Activated CD4-positive, alpha-beta T cell treated with anti-CD3 and anti-CD28 coated beads, Interleukin-2, amount 10 ng/mL, durations not matched to agents 24 days and 14 days (primary cell): ENCODE measurements at places on chromosomes 5 and 9.

- peak; percentile 84 for DNase-seq
These were observed 3.8 kb downstream of the SMARCA2 start for GRCh38 chr9:2018764-2019558.

DNA sequence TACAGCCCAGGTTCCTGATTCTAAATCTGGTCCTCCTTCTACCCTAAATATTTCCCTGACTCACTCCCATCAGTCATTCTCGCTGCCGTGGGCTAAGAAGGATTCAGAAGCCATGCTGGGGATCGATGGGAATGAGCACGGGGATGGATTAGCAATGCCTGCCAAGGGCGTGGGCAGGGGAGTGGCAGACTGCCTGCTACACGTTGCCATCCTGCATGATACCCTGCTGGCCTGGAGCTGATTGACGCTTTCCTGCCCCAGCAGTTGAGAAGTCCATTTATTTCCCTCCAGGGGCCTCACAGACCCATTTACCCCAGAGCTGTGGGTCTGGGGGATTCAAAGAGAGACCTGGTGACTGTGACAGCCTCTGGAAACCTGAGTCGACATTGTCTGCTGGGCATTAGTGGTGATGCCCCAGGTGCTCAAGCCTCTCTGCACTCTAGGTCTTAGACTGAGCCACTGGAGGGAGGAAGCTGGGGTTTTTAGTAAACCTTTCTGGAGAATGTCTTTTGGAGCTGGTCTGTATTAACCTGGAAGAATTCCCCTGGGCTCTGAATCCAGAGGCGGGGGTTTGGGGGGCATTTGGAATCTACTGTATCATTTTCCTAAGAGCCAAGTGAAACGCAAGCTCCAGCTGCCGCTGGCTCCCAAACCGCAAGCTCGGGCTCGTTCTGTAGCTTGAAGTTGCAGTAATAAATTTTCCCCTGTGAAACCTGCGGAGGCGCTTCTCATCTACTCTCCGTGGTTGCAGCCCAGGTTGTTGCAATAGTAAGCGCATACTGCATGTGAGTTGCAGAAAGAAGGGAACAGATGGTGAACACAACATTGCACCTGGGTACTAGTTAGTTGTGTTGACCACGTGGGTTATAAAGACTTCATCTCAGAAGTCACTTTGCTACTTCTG, 76.3 kb upstream of the RAPGEF1 start:
- no peak for DNase-seq

- no peak for DNase-seq
These were observed 21.1 kb downstream of the IRF1 start for GRCh38 chr5:132469380-132470009.

DNA sequence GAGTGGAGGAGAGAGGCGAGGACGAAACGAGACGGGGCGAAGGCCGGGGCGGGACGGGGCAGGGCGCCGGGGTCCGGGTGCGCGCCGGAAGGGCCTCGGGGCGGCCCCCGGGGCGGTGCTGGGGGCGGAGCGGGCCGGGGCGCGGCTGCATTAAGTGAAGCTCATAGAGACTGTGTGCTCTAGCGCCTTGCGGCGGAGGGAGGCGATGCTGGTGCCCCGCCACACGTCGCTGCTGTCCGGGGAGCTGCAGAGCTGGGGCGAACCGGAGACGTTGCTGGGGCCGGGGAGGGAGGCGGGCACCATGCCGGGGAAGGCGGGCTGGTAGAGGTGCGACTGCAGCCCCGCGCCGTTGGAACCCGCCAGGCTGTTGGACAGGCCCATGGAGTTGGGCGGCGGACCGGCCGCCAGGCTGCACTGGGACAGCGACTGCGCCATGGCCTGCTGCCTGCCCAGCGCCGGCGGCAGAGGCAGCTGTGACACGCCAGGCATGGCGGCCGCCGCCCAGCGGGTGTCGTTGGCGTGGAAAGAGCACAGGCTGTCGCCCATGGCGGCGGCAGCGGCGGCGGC, 8.3 kb downstream of the OTP start:
- peak; percentile 79 for DNase-seq

- no peak for DNase-seq
These were observed 128.7 kb downstream of the ATG10 start for GRCh38 chr5:82100303-82101077.

- DNase-seq, result no peak
These were observed 1164.5 kb downstream of the CDH12 start for GRCh38 chr5:21688655-21689054.

GRCh38 chr5:30099634-30100033, 1093.9 kb upstream of the CDH6 start:
- DNase-seq, result no peak

GRCh38 chr9:36877239-36877638, 156.8 kb downstream of the PAX5 start:
- DNase-seq, result no peak

GRCh38 chr5:93660677-93661076, 77.7 kb downstream of the NR2F1 start:
- DNase-seq, result no peak

DNA sequence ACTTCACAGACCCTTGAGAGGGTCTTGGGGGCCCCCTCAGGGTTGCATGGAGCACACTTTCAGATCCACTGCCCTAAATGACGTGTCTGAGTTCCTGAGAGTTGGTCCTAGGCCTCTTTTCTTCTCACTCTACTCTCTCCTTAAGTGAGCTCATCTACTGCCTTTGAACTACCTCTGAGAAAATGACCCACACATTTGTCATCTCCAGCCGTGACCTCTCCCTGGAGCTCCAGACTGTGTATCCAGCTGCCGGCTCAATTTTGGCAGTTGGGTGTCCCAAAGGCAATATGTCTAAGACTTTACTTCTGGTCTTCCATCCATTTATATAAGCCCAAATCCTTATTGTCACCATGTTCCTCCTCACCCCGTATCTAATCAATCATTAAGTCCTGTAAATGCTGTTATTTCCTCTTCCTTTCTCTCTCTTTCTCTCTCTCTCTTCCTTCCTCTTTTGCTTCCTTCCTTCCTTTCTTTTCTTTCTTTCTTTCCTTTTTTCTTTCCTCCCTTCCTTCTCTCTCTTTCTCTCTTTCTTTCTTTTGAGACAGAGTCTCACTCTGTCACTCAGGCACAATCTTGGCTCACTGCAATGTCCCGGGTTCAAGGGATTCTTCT, 51.2 kb upstream of the HSPA9 start:
- DNase-seq, result no peak
